MV-4-11 (cell line): ENCODE measurements at places on chromosomes 3 and 15.
A peak's percentile ranks its signal among the peaks of the same experiment; 100 is the strongest.

DNA sequence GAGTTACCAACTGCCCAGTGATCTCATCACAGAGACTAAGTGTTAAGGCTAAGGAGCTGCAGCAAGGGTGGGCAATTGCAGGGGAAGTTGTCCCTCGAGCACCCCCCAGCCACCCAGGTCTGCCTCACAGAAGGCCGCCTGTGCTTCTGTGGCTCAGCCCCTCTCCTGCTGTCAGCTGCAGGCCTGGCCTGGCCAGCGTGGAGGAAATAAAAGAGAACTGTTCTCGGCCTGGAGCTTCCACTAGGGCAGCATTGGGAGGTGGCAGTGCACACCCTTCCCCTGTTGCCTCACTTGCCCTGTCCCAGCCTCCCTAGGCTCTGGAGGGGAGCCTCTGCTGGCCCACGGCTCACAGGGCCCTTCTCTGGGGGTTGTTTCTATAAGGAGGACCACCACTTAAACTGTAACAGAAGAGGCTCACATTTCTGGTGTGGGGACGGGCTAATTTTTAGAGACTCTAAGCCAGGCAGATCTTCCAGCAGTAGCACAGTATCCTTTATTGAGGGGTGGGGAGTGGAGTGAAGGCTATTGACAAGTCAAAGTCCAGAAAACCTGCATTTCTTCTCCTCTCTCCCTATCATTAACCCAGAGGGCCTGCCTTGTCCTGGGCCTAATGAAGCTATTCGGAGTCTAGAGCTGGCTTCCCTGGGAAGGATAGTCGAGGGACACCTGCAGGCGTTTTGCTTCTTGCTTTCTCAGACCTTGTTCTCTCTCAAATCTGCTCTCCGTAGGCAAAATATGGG is 75.6 kb upstream of the ADPGK start:
- DNase-seq, result no peak

GRCh38 chr3:43410592-43410991 is 124.3 kb downstream of the SNRK start:
- DNase-seq, result no peak

DNA sequence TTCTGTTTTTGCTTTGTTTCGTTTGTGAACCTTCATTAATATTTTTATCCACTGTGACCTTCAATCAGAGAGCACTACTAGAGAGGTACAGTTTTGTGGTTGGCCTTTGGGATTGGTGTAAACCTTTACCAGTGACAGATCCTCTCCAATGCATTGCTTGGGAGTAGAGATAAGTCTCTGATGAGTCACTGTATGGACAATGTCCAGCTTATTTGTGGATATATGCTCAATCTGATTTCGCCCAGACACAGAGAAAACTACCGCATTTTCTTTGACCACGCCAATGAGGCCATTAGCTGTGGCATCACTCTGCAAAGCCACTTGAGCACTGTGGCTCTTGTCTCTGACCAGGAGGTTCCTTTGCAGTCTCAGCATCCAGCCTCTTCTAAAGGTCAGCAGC is 964.7 kb downstream of the TUSC7 start:
- DNase-seq, result no peak

- DNase-seq, result no peak
Measured at GRCh38 chr3:127714125-127714571, 41.4 kb downstream of the ABTB1 start.

GRCh38 chr3:128863560-128863959 is 15.9 kb upstream of the ACAD9 start:
- DNase-seq, result no peak

GRCh38 chr3:16600780-16601536 is 4.3 kb downstream of the DAZL start:
- peak; percentile 49 for DNase-seq

DNA sequence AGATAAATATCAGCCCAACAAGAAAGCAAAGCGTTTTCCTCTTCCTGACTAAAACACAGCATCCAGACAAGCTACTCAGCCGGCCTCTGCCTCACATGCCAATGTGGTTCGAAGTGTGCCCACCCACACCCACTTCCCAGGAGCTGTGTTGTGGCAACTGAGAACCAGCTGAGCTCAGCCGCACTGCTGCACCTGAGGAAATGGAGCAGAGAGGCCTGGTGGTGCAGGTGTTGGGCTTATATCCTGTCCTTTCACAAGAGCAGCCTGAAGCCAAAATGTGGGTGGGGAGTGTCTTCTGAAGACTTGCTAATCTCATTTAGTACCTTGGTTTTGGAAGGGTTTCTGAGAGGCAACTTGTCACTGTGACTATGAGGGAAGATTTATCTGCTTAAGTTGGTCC is 23.0 kb upstream of the RETNLB start:
- no peak for DNase-seq

- no peak for DNase-seq
Measured at GRCh38 chr3:38543586-38543985, 47.4 kb downstream of the EXOG start.

GRCh38 chr3:120823156-120823555 is 80.6 kb downstream of the GTF2E1 start:
- no peak for DNase-seq

DNA sequence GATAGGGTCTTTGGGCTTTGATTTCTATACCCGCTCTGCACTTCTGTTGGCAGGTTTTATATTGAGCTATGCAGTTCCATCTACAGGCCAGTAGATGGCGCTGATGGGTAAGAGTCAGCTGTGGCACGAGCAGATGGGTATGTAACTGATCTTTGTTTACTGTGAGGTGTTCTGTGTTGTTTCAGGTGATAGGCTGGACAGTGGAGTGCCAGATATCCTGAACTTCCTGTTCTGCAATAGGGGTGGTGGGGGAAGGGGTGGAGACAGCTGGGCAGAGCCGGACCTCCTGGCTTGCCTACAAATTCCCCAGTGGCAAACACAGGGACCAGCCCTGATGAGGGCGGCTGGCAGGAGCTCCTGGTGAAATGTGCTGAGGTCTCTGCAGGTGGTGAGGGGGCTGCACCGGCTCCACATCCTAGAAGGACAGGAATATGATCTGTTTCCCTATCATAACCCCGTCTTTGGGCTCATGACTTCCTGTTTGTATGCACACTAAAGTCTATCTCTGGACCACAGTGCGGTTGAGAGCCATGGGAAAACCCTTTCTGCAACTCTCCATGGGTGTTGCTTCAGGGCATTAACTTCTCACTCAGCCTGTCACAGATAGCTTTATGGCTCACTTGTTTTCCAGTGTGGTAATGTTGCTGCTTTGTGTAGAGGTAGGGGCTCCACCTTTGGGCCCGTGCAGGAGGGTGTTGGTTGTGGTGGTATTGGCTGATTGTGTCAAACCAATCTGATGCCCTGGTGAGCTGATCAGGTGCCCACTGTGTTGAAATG is 13.4 kb upstream of the FAM98B start:
- DNase-seq, result peak; percentile 65

- DNase-seq, result no peak
Measured at GRCh38 chr15:31774045-31774444, 256.3 kb upstream of the CHRNA7 start.

GRCh38 chr3:52798978-52799476 is 4.4 kb downstream of the ITIH3 start:
- no peak for DNase-seq

DNA sequence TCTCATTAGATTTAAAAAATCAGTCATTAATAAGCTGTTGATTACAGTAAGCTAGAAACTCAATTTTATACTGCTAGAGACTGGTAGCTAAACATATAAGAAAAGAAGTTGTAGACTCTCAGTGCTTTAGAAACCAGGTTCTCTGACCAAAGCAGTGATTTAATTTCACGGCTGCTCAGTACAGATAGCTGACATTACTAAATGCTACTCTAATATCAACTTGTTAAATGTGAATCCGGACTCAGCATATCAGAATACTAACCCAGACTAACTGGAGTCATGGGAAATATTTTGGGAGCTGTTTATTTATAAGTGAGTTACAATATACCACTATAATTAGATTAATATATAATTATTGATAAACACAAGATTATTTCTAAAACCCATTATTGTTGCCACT is 80.4 kb downstream of the NEDD4 start:
- no peak for DNase-seq

- DNase-seq, result no peak
Measured at GRCh38 chr15:94451466-94451865, 220.1 kb downstream of the MCTP2 start.

DNA sequence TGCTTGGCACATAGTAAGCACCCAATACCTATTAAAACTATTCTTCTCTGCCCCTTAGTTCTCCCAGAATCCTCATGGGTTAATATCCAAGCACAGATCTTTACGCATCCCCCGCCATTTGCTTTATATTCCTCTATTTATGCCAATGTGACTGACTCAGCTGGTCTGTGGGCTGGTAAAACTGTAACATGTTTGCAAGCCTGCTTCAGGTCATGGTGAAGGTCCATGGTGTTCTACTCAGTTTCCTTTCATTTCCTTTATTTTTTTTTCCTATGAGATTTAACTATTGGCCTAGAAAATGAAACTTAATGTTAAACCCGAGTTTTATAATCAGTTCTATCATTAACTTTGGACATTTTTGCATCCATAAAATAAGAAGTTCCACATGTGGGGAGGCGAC is 47.0 kb downstream of the FRMD4B start:
- peak; percentile 19 for DNase-seq

DNA sequence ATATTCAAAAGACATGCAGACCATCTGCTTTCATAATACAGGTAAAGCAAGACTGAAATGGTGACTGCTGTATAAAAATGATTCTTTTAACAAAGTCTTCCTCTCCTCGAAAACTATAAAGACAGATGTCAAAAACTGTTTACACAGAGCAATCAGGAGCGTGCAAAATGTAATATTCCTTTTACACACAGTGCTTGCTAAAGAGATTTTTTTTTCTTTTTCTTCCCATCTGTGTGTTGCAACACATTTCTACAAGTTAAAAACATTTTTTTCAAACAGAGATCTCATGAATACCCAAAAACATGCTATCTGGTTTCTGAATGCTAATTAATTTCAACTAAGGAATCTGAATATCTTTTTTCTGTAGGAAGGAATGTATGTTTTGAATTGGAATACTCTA is 22.1 kb downstream of the SATB1 start:
- no peak for DNase-seq

- no peak for DNase-seq
Measured at GRCh38 chr3:6671363-6671762, 189.6 kb upstream of the GRM7 start.

GRCh38 chr15:40097096-40097967 is 11.3 kb downstream of the BMF start:
- DNase-seq, result no peak

DNA sequence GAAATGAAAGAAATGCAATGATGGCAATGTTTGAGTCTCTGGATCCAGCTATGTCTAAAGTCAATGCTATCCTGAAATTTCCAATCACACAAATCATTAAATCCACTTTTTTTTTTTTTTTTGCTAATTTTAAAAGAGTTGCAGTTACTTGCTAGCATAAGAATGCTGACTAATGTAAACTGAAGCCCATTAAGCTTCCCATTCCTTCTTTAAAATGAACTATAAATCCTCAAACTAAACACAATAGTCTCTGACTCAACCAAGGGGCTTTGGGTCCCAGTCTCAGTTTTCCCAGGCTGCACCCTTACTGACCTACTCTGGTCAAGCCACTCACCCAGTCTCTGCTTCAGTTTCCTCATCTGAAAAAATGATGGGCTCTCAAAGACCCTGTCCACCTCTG is 361.1 kb downstream of the ERC2 start:
- no peak for DNase-seq

DNA sequence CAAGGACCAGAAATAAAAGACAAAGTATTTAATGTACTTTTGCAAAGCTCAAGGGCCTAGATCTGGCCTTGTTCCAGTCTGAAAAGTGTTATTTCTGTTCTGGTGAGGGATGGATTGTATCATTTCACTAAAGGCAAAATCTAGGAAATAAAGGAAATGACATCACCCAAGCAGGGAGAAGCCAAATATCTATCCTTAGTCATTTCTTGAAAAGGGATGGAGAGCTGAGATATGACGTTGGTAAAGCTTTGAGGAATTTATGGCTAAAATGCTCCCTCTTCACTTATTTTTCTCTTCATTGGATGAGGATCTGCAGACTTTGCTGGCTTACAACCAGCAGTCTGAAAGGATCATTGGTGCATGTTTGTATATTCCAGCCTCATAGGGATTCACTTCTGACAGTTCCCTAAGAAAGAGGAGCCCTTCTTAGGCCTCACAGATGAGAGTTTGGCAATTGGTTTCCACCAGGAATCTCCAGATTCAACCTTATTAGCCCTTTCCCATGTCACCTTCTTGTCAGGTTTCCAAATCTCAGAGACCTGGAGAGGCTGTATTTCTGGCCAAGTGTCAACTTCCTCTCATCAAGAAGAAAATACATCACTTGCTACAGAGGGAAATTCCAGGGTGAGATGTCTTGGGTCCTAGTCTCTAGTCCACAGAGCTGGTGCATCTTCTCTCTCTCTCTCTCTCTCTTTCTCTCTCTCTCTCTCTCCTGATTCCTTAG is 93.7 kb upstream of the BOC start:
- DNase-seq, result no peak

- DNase-seq, result no peak
Measured at GRCh38 chr15:35055416-35056105, 29.5 kb downstream of the NANOGP8 start.

- no peak for DNase-seq
Measured at GRCh38 chr3:44914936-44915335, 40.5 kb downstream of the TGM4 start.

DNA sequence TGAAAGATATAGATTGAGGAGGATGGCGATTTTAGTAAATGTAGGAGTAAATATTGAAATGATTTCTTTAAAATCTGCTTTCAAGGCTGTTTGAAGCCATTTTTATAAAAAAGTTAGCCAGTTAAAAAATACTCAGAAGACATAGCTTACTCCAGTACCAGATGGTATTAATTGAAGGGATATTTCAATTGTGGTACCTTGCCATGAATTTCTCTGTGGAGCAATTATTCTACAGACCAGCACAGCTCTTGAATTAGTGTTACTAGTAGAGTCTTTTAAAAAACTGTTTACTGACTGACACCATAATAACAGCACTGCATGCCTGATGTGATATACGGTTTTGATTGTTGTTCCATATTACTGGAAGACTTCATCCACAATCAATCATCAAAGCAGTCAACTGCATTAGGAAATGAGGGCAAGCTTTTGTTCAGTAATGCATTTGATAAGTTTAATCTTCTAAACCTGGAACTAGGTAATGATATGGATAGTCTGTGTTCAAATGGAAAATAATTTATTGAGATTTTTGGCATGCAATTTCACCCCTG is 106.4 kb downstream of the MFSD1 start:
- no peak for DNase-seq

DNA sequence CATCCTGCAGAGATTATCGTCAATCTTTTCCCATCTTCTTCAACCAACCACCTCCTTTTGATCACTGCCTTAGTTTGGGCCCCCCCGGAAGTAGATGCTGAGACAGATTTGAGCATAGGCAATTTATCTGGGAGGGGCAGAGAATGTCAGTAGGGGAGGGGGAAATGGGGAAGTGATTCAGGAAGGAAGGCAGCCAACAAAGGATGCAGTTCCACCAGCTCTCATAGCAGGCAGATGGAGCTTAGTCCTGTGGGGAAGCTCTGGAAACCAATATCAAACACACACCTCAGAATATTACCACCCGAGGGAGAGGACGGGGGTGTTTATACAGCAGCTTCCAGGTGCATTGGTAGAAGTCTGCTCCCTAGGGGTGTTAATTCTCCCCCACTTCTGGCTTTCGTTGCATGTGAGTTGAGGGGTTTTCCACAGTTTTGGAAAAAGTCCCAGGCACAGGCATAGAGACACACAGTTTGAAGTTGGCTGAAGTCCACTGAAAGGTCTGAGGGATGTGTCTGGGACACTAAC is 91.5 kb upstream of the TNFAIP8L3 start:
- peak; percentile 62 for DNase-seq
